ENCODE measurements at places on chromosomes 1 and 21. TPM values are rescaled to one million over a fixed set of nuclear protein-coding genes. Genes with fewer than 3 reads are reported as not detected.
A peak's percentile ranks its signal among the peaks of the same experiment; 100 is the strongest.

The FAM76A gene
- total RNA-seq: 26.4 TPM

DNA sequence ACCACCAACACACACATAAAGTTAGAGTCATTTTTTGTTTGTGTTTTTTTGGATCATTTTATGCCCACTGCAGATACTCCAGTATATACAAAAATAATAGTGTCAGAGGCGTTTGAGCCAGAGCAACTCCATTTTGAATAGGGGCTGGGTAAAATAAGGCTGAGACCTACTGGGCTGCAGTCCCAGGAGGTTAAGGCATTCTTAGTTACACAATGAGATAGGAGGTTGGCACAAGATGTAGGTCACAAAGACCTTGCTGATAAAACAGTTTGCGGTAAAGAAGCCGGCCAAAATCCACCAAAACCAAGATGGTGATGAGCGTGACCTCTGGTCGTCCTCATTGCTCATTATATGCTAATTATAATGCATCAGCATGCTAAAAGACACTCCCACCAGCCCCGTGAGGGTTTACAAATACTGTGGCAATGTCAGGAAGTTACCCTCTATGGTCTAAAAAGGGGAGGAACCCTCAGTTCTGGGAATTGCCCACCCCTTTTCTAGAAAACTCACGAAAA, 40.6 kb downstream of the GJA5 start:
- no peak for DNase-seq

The A3GALT2 gene
- not detected for total RNA-seq

GRCh38 chr1:176315519-176316220, 108.6 kb upstream of the COP1 start:
- no peak for DNase-seq

The MYBPH gene
- not detected for total RNA-seq

The PPIAL4G gene
- total RNA-seq: not detected

DNA sequence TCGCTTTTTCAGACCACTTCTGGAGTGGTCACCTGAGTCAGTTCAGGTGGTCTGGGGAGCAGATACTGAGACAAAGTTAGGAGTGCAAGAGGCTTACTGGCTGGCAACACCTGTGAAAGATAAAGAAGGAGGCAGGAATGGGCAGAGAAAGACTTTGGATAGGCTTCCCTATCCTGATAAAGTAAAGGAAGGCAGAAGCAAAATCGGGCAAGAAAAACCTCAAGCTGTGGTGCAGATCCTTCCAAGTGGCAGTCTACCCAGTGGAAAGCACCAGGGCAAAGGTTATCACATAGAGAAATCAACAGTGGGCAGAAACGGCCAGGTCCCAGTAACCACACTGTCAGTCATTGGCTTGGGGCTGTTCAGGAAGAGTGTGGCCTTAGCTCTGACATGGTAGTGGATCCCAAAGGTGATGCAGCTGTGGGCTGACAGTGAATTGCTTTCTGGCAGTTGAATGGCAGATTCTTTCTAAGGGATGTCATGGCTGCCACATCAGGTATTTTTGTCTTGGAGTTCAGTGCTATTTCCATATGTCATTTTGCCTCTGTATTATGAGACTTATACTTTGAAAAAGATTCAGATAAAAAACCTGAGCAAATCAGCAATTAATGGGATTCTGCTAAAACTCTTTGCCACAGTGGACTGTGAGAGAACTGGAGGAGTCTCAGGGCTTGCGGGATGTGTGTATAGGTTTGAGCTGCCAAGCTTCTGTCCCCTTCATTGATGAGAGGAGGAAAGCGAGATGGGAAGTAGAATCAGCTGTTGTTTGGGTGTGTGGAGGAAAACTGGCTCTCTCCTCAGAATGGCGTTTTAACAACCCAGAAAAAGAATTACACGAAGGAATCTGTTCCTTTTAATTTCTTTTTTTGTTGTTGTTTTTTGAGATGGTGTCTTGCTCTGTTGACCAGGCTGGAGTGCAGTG, 8.1 kb upstream of the CGN start:
- DNase-seq: peak; percentile 87

The KIAA0040 gene
- 4.4 TPM for total RNA-seq

- no peak for DNase-seq
Measured at GRCh38 chr1:42533101-42533863, 70.2 kb downstream of the CCDC30 start.

DNA sequence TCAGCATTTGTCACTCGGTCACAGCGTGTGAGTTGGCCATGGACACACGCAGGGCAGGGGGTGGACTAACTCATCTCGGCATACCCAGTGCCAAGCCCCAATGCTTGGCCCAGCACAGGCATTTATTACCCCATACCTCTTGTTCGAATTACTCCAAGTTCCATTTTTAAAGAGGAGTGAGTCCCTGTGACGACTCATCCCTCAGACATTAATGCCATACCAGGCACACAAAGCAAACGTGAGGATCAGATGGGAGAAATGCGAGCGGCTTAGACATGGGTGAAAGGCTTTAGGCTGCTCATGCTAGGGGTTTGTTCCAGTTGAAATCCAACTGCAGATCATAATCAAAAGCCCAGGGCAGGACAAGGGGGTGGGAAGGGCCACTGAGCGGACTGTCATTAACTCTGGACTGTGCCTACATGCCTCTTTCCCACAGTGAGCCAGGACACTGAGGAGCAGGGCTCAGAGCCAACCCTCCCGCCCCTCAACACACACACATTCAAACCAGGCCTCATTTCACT, 118.5 kb upstream of the NGF start:
- DNase-seq: peak; percentile 75

DNA sequence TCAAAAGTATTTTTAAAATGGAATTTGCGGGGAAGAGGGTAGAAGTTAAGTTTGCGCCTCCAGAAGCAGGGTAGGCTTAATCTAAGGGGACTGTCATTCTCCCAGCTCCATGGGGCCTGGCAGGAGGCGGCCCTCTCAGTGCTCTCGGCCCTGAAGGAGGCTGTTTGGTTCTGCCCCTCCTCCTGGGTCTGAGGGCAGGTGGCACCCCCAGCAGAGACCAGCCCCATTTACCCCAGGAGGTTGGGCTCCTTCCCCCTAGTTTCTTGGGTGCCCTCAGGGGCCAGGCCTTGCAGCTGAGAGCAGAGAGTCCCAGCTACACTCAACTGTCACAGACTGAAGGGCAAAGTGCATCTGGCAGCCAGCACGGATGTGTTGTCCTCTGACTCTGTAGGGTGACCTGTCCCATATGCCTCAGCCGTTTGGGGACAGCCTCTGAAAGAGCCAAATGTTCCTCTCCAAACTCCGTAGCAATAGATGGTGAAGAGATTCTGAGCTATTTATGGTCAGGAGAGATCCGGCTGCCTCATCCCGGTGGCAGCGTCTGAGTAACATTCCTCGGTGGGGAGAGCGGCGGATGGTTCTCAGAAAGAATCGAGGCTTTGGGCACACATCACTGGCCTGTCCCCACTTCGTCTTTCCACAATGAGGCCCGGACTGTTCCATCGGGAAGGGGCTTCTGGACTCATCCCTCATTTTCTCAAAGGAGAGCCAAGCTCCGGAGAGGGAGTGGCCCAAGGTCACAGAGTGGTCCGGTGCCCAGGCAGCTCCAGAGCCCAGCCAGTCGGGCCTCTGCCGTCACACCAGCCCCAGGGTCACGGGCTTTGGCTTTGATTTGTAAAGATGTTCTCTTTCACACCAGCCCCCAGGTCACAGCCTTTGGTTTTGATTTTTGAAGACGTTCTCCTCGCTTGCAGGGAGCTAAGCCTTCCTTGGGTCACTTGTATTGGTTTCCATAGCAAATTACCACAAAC, 424.2 kb upstream of the VAMP3 start:
- no peak for DNase-seq

The SOD1 gene
- 518 TPM for total RNA-seq

GRCh38 chr1:45009956-45010854, 919 bp downstream of the HECTD3 start:
- peak; percentile 35 for DNase-seq

- peak; percentile 58 for DNase-seq
Measured at GRCh38 chr1:20486457-20487235, 636 bp upstream of the CAMK2N1 start.

The MYOG gene
- not detected for total RNA-seq

- DNase-seq: no peak
Measured at GRCh38 chr1:201594575-201595245, 55.8 kb downstream of the NAV1 start.

The TLR5 gene
- 0.49 TPM for total RNA-seq

DNA sequence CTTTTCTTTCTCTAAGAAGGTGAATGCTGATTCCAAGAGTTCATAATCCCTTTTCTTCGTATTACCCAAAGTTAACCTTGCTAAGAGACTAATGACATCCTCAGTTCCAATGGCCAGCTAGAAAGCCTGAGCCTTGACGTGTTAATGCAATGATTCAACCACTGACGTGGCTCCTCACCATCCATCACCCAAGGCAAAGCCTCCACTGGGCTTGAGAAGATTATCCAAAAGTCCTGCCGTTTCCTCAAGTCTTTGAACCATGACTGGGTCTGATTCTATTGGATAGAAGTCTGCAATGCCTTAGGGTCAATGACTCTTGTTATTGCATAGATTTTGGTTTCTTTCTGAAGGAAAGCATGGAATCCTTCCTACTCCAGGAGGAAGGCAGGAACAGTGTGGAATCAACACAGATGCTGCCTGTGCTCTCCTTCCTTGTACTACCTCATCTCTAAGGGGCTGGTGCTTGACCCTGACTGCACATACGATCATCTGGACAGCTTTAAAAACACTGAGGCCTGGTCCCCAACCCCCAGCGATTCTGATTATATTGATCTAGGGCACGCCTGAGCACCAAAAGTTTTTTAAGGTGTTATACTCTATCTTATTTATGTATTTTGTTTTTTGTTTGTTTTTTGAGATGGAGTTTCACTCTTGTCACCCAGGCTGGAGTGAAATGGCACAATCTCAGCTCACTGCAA, 69.3 kb upstream of the ANGPTL1 start:
- peak; percentile 65 for DNase-seq

DNA sequence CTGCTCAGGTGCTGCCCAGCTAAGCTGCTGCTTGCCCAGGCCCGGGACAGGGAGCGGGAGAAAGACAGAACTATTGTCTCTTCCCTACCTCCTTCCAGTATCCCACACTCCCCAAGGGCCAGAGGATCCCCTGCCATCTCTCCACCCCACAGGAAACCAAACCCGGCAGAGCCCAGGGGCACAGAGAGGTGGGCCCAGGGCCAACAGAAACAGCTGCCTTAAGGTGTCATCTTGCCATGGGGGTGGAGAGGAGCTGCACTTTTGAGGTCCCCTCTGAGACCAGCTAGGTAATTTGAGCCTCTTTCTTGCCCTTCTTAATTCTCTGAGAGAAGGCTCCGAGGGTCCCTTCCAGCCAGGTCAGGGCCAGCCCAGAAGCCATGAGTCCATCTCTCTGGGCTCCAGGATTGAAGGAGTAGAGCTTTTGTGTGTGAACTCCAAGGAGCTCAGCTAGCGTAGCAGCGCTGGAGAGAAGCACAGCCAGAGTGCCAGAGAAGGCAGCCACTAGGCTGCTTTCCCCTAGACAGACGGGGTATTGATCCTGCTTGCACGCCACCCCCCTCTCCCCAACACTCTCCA, 9.7 kb upstream of the GPR61 start:
- DNase-seq: peak; percentile 49

GRCh38 chr21:39885119-39885848, 18.0 kb downstream of the PCP4 start:
- peak; percentile 9 for DNase-seq

GRCh38 chr1:185894791-185895190, 160.6 kb downstream of the HMCN1 start:
- DNase-seq: peak; percentile 42

- DNase-seq: no peak
Measured at GRCh38 chr1:8682573-8682972, 134.9 kb downstream of the RERE start.

- peak; percentile 43 for DNase-seq
Measured at GRCh38 chr1:227372726-227373130, 54.4 kb upstream of the CDC42BPA start.

GRCh38 chr1:160161965-160162705, 10.7 kb downstream of the ATP1A4 start:
- DNase-seq: no peak

The PM20D1 gene
- not detected for total RNA-seq

The CD1B gene
- total RNA-seq: not detected

GRCh38 chr1:85494904-85495266, 29.9 kb upstream of the DDAH1 start:
- peak; percentile 68 for DNase-seq

DNA sequence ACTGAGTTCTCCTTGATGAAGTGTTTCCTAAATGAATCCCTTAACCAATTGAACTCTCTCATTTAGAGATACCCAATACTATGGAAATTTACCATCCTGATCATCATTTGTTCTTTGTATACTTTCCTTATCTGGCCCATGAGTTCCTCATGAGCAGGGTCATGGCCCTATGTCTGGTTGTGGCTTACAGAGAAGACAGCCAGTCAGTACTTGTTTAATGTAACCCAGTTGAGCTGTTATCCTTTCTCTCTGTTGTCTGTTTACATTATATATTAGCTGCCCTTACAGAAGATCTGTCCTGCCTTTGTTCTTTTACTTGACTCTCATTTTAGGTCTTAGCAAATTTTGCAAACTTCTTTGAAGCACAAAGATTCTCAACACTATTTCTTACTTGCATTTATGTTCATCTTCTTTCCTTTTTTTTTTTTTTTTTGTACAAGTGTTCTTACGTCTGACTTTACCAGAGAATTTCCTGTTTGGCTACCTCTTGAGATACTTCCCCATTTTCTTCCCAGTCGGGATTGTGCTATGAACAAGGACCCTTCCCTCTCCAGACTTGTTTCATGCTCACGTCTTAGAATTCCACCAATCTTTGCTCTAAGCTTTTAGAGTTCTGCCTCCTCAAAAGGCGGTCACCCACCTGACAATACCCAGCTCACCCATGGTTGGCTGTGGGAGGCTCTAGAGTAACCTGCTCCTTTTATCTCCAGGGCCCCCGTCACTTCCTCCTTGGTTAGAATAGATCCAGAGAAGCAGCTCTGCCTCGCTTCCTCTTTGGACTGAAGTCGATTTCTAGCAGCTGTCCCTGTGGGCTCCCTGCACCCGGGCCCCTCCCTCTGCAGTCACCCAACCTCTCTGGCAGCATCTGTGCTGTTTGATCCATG, 53.6 kb upstream of the RUNX1 start:
- no peak for DNase-seq

The OPN3 gene
- 30.8 TPM for total RNA-seq

The PTAFR gene
- 0.07 TPM for total RNA-seq

DNA sequence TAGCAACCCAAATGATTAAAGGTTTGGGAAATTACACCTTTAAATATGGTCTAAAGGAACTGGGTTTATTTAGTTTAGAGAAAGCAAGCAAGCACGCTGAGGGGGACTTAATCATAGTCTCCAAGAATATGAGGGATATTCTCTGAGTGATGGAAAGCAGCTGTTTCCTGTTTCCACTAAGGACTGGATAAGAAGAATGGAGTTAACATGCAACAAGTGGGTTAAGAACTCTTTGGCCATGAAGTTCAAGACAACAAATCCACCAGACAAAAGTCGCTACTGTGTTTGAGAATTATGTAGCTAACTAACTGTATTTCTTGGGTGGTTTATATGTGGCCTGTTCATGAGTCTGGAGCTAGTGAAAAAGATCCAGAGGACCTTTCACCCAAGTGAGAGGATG, 85.7 kb downstream of the TGFB2 start:
- DNase-seq: no peak

DNA sequence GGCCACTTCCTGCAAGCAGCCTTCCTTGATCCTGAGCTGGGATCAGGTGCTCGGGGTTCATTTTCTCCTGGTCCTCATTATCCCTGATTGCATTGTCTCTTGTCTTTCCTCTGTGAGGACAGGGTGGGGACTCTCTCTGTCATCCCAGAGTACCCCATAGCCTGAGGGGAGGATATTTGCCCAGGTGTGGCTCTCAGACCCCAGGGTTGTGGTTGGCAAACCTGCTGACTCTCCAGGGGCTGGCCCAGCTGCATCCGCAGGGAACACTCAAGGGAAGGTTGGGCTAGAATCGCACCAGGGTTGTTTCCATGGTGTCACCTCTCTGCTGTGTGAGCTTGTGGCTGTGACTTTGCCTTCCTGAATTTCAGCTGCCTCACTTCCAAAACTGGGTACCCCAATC, 276.8 kb upstream of the C1orf174 start:
- no peak for DNase-seq

The DPT gene
- not detected for total RNA-seq

Data from M059J (cell line).